ENCODE measurements at places on chromosomes 11 and 22. TPM values are rescaled to one million over a fixed set of nuclear protein-coding genes. Genes with fewer than 3 reads are reported as not detected.
A peak's percentile ranks its signal among the peaks of the same experiment; 100 is the strongest.

- DNase-seq: no peak
Observed at GRCh38 chr11:122024278-122024677, 91.7 kb downstream of the BLID start.

- no peak for DNase-seq
Observed at GRCh38 chr11:119752946-119753345, 23.9 kb upstream of the NECTIN1 start.

RIBC2 gene
- total RNA-seq: 3.3 TPM

DNA sequence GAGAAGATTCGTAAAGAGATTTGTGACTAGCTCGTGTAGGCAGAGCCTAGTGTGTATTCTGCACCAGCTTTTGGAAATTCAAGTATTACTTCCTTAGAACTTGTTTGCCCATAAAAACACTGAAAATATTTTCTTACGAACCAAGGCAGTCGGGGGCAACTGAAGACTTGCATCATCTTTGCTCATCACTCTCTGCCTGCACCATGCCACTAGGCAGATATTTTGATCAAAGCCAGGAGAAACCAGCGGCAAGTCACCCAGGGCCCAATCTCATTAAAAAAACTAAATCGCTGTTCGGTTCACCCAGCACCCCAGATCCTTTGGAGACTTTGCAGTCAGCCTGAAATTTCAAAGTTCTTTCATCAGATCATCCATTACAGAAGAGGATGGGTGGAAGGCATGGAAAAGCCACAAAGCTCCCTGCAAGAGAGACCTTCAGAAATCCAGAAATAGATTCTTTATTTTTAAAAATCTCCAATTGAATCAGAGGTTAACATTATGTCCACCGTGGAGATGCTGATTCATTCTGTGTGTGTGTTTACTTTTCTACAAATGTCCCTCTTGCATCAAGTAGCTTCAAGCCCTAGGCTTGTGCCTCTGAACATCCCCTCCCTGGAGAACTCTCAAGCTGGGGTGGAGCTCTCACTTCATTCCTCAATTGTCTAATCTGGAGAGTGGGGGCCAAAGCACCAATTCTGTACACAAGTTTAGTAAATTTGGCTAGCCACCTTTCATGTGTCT is 78.4 kb downstream of the ETS1 start:
- no peak for DNase-seq

GRCh38 chr22:25929321-25929878 is 187.4 kb downstream of the MYO18B start:
- no peak for DNase-seq

- DNase-seq: no peak
Observed at GRCh38 chr11:14376920-14377319, 17.9 kb upstream of the RRAS2 start.

DNA sequence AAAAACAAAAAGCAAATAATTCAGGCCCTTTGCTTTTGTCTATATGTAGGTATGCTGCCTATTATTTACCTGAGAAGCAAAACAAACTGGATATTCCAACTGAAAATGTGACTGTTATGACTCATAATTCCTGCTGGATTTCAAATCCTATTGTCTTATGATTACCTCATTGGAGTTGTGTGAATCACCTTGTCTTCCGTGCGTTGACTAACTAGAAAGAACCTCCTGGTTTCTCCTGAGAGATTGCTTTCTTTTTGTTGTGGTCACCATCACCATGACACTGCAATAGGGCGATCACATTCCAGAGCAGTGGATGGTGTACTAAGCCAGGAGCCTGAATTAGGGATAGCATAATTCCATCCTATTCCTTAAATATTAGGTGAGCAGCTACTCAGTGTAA is 23.0 kb upstream of the EXPH5 start:
- no peak for DNase-seq

DNA sequence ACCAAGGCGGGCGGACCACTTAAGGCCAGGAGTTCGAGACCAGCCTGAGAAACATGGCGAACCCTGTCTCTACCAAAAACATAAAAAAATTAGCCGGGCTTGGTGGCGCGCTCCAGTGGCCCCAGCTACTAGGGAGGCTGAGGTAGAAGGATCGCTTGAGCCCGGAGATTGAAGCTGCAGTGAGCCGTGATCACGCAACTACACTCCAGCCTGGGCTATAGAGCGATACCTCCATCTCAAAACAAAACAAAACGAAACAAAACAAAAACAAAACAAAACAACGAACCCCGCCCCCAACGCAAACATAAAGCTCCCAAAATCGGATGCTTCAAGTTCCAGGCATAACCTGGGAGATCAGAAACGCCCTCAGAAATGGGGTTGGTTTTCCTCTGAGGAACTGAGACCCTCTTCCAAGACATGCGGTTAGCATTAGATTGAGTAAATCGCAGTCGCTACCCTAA is 564 bp downstream of the LRRC51 start:
- no peak for DNase-seq

TTC17 gene
- 68.5 TPM for total RNA-seq

DNA sequence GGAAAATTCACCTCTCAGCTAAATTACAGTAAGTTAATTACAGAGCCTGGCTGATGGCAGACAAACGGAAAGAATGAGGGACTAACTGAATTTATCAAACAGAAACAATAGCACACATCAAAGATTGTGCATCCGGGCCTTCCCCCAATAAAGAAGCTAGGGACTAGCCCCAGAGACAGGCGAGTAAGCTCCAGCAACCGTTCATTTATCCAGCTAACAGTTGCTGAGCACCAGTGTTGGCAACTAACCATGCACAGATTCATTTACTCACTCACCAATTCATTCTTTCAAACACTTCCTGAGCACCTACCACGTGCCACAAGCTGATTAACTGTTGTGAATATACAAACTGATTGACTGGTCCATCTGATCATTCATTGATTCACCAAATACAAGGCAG is 51.2 kb downstream of the SMCO4 start:
- no peak for DNase-seq

GRCh38 chr22:28283068-28283654 is 364.1 kb upstream of the PITPNB start:
- DNase-seq: no peak

JAML gene
- 0.35 TPM for total RNA-seq

DNA sequence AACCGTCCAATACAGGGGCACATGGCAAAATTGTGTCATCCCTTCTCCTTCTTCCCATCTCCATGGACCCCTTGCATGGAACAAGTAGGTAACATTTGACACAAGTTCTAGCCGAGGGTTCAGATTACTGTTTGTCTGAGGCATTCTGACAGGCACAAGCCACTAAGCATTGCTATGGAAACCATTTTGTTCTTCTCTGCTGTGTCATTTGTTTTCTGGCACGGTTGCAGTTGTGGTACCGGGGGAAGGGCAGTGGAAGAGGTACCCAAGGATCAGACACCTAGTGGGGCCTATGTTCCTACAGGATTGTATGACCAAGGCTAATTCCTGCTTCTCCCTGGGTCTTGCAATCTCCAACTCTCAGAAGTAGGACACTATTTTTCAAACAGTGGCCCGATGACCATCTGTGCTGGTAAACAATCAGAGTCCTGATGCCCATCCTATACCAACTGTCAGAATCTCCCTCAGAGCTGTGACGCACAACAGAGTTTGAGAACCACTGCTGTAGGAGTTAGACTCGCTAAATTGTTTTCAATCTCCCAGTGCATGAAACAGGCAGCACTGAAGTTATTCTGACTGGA is 69.3 kb downstream of the KCNC1 start:
- no peak for DNase-seq

DNA sequence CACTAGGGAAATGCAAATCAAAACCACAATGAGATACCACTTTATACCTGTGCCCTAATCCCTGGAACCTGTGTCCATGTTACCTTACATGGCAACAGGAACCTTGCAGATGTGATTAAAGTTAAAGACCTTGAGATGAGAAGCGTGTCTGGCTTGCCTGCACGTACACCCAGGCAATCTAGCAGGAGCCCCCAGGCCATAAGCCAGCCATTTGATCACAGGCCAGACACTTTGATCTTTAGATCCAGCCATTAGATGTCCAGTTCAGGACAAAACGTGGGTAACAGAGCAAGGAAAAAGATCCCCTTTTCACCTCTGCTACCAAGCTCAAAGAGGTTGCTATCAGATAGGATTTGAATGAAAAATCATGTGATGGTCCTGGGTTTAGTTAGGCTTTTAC is 378.8 kb downstream of the BUD13 start:
- DNase-seq: no peak

- DNase-seq: no peak
Observed at GRCh38 chr22:17976121-17976520, 48.2 kb downstream of the MICAL3 start.

DNA sequence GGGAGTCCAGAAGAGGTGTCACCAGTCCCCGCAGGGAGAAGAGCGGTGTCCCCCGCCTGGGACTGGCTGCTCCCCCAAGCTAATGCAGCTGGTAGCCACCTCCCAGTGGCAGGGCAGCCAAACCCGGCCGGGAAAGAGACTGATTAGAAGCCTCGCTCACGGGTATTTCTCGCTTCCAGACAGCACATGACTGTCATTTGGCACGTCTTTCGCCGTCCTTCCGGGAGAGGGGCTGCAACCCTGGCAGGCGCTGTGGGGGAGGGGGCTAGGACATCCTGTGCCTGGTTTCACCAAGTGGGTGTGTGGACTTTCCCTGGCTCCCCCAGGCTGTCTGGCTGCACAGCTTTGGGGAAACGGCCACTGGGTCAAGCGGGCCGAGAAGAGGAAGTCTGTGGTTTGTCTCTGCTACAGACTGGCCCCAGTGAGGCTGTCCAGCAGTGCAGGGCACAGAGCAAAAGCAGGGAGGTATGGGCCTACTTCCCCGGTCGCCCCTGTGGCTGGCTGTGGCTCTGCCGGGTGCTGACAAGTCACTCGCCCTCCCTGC is 3.8 kb downstream of the CD81 start:
- no peak for DNase-seq

DNA sequence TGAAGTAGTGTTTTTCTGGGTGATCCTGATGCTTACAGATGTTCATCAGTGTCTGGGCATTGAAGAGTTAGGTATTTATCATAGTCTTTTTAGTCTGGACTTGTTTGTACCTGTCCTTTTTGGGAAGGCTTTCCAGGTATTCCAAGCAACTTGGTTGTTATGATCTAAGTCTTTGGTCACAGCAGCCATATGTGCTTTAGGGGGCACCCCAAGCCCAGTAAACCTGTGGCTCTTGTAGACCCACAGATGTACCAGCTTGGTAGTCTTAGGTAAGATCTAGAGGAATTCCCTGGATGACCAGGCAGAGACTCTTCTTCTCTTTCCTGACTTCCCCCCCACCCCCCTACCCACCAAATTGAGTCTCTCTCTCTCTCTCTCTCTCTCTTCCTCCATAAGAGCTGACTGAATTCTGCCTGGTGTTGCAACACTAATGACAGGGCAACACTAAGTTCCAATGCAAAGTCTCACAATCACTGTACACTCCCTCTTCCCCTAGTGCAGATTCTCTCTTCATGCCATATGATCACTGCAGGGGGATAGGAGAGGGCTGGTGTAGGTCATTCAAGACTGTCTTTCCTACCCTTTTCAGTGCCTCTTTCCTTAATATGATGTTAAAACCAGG is 24.5 kb upstream of the MMP8 start:
- DNase-seq: no peak

NADSYN1 gene
- total RNA-seq: 42.0 TPM

GRCh38 chr11:61353131-61354067 is 8.3 kb downstream of the CYB561A3 start:
- DNase-seq: no peak

DNA sequence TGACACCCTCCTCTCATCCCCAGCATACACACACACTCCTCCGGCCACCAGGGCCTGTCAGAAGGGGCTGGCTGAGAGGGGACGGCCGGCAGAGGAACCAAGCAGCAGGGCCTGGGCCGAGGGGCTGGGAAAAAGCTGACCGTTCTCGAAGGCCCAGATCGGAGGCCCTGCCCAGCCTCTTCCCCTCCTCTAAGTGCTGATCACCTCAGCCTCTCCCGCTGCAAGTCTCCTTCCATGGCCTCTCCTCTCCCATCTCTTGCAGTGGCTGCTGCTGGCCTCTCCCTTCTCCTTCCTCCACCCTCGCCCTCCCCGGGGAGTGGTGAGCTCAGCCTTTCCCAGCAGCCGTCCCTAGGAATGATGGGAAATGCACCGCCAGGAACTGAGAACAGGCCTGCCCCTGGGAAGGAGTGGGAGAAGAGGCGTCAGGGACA is 39.6 kb downstream of the ARRB1 start:
- no peak for DNase-seq

GLB1L3 gene
- 11.7 TPM for total RNA-seq

- DNase-seq: no peak
Observed at GRCh38 chr11:22221143-22221542, 28.3 kb downstream of the ANO5 start.

DNA sequence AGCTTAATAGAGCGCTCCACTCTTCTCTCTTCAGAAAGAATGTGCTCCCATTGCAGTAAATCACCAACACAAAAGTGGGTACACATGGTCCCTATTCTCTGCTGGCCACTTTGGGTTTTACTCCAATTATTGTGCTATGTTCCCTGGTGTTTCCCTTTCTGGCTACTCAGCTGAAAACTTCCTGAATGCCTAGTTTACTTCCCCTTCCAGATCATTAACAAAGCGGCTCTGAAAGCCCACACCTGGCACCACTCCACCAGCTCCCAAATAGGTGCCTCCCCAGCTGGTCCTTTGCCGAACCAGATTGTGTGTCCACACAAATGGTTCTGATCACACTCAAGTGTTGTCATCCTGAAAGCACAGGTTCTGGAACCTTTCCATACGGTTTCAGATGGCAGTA is 443.7 kb downstream of the NTM start:
- DNase-seq: no peak

GRCh38 chr11:128757235-128757711 is 63.4 kb downstream of the FLI1 start:
- peak; percentile 58 for DNase-seq

THY1 gene
- 184 TPM for total RNA-seq

- DNase-seq: no peak
Observed at GRCh38 chr11:3723014-3723708, 52.0 kb upstream of the CHRNA10 start.

GRCh38 chr11:120525261-120526171 is 14.0 kb downstream of the GRIK4 start:
- no peak for DNase-seq

ZNF280A gene
- total RNA-seq: 0.13 TPM

SCGB2A2 gene
- not detected for total RNA-seq

DNA sequence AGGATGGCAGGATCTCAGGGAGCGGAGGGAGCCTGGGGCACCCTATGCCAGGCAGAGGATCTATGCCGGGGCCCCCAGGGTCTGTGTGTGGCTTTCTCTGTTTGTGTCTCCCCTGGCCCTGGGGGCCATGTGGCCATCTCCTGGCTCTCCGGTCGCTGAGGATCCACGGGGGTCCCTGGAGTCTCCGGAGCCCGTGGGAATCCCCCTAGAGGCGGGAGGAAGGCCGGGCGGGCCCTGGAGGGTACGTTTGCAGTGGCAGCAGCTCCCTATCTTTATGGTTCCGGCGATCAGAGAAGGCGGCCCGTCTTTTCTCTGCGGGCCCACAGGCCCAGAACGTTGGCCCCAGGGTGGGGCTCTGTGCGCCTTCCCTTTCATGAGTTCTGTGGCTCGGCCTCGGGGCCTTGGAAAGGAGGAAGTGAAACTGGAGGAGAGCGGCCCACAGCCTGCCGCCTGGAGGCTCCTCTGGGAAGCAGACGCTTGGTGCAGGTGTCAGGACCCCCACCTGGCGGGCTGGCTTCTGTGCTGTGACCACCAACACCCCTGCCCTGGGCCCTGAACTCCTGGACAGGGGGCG is 82.1 kb downstream of the KCNQ1 start:
- peak; percentile 51 for DNase-seq

MPPED2 gene
- total RNA-seq: 2.6 TPM

- peak; percentile 11 for DNase-seq
Observed at GRCh38 chr11:2205214-2205720, 33.7 kb upstream of the TH start.

GRCh38 chr22:45726081-45726480 is 54.4 kb downstream of the ATXN10 start:
- no peak for DNase-seq

- DNase-seq: no peak
Observed at GRCh38 chr11:61529537-61530225, 21.1 kb downstream of the LRRC10B start.

KCNK4 gene
- 0.31 TPM for total RNA-seq
